ENCODE measurements at places on chromosomes 2 and 18.
A peak's percentile ranks its signal among the peaks of the same experiment; 100 is the strongest.

DNA sequence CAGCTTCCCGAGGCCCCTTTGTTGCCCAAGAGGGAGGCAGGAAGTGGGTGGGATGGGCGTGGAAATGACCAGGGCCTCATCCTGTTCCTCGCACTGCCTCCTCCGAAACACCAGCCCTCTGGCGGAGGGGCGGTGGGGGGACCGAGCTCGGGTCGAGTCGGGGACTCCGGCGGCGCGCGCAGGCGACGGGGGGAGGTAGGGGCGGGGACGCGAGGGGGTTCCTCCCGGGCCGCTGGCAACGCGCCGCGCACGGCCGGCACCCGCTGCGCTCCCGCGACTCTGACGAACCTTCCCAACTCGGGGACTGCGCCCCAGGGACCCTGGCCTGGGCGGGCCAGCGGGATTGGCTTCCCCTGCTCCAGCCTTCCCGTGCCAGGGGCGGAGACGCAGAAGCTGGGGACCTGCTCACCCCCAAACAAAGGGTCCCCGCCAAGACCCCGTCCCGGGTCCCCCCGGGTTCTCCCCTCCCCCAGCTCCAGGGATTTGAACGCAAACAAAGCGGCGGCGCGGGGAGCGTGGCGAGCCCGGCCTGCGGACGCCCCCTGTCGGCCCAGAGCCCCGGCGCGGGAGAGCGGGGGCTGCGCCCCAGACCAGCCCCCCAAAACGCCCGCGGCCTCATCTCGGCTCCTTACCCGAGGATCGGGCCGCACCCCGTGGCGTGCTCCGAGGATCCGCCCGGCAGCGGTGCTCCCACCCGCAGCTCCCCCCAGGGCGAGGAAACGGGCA is 1.2 kb downstream of the SEMA4C start:
- no peak for DNase-seq

- no peak for DNase-seq
Observed at GRCh38 chr2:63858291-63858690, 16.6 kb downstream of the UGP2 start.

DNA sequence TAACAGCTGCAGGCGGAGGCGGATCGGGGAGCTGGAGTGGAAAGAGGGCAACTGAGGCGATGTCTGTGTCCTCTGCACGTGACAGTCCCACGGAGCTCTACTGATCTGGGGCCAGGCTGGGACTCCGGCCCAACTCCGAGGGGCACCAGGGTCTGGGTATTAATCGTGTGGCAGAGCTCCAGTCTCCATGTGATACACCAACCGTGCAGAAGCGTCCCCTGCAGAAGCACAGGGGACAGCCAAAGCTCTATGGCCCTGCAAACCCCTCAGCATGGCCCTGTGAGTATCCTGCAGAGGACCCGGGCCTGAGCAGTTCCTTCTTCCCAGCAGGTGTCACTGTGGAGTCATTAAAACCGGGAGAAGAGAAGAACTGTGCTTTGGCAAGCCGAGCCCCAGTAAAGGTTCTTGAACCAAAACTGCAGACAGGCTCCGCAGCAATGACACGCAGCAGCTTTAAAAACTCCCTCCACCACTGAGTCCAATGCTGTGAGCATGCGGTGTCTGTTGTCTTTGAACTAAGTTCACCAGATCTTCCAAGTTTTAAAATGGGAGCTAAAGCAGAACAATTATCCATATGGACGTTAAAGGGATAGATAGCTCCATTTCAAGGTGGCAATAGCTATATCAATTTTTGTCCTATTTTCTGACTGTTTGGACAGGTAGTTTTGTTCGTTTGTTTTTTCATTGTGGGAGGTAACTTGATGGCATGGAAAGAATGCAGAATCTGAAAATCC is 79.4 kb downstream of the TMEM182 start:
- DNase-seq: peak; percentile 10

DNA sequence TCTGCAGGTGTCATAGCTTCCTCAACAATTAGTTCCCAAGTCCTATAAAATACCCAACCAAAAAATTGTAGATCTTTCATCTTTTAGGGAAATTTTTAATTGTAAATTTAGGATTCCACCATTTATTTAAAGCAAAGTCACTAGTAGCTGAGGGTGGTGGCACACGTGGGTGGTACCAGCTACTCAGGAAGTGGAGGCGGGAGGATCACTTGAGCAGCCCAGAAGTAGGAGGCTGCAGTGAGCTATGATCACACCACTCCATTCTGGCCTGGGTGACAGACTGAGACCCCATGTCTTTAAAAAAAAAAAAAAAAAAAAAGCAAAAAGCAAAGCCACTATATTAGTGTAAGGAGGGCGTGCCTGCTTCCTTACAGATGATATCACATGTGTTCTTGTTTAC is 60.3 kb upstream of the GREB1L start:
- no peak for DNase-seq

DNA sequence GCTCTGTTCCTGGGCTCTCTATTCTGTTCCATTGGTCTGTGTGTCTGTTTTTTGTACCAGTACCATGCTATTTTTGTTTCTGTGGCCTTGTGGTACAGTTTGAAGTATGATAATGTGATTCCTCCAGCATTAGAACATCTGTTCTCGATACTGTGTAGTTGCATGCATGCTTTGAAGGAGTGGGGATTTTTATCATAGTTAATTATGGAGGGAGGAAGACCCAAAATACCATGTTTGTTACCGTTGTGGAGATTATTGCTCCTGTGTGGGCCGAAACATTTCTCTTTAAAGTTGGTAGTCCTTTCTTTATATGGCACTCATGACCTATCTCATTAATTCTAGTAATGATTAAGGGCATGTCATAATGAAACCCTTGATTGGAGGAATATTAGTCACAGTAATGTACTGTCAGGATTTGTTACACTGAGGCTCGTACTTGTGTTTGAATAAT is 87.6 kb downstream of the TTC27 start:
- no peak for DNase-seq

DNA sequence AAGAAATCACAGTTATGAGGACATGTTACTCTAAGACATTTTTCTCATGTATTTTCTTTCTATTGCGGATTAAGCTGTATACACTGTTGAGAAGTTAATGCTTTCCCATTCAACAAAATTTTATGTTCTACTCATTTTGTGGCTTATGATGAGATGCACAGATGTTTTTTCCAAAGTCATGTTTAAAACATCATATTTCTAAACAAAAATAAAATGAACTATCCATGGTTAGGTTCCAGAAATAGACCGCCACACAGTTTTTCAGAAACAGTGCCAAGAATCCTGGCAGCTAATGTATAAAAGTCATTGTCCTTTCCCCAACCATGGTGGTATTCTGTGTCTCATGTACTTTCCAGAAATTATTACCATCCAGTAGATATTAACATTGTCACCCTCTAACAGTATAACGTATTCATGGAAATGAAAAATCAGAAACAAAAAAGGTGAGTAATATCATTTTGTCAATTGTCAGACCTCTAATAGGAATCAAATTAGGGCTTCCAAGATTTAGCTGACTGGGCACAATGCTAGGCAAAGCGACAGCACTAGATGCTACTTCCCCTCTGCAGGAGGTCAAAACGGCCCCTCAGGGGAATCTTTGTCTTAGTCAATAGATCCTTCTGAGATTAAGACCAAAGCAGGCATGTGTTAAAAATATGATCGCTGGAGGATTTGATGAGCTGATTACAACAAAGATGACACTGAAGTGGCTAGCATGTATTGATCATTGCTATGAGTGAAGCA is 54.4 kb upstream of the ZNF397 start:
- DNase-seq: no peak

- DNase-seq: no peak
Observed at GRCh38 chr2:176024083-176024482, 22.0 kb upstream of the LNPK start.

DNA sequence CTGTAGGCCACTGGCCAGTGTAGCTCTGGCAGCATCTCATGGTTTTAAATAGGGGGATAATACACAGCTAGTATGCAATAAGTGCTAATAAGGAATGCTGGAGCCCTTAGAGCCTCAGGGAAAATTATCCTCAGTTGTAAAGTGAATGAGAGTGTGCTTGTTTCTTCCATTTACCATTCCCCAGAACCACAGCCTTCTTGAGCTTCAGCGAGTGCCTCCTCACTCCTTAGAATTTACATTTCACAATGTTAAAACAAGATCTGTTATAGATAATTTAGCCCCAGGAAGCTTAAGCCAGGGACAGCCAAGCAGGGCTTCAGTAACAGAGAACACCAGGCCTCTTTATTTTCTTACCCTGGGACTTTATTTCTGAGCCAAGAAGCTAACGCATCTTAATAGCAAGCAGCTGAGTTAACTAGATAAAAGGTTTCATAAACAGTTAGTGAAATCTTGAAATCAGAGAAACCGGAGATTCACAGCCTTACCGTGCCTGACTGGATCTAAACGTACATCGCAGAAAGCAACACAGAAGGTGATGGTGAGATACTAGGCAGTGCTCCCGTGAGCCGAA is 535.2 kb downstream of the TDRD15 start:
- DNase-seq: no peak

DNA sequence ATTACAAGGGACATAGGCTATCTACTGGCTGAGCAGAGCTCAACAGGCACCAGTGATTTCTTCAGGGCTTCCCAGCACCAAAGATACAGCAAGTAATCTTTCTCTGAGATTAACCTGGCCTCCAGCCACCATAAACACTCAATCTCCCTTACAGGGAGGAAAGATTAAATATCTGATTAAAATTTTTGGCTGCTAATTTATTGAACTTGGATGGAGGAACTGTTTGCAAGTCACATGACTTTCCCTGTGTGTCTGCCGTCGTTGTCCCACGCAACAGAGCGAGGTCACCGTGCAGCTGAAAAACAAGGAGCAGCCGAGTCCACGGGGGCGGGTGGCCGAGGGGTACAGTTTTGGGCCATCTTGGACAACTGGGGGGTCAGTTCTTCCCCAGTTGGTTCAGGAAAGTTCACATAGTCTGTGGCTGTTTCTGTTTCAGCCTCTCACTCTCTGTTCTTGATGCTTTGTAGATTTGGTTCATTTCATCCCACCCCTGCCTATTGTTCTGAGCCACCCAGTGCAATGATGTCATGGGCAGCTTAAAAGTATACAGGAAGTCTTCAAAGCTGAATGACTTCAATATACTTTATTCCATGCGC is 186.8 kb upstream of the CTAGE1 start:
- DNase-seq: no peak

GRCh38 chr2:127195140-127196074 is 24.7 kb downstream of the CYP27C1 start:
- no peak for DNase-seq

DNA sequence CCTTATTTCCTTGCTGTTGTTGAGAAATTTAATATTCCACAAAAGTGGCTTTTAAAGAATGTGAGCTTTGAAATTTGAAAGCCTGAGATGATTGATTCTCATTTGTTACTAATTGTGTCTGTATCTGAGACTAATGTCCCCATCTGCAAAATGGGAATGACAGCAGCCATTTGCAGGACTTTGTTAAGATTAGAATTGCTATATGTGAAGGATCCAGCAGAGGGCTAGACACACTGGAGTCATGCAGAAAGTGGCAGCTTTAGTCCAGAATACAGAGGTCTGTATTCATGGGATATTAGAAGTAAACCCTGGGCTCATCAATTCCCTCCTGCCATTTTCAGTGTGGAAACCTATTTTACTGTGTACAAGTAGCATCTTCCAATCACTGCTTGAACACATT is 296.5 kb upstream of the GYPC start:
- no peak for DNase-seq

- peak; percentile 13 for DNase-seq
Observed at GRCh38 chr2:37324786-37325624, at the start of gene PRKD3. PRKD3 (minus strand) TSS chr2:37324833; CDS start chr2:37316524, 8,309 bp downstream.

Measured in stimulated activated CD4-positive, alpha-beta T cell treated with anti-CD3 and anti-CD28 coated beads, TNF-alpha, amount 100 ng/mL, for 24 hours (primary cell).